ENCODE measurements at places on chromosomes 2 and 18.

DNA sequence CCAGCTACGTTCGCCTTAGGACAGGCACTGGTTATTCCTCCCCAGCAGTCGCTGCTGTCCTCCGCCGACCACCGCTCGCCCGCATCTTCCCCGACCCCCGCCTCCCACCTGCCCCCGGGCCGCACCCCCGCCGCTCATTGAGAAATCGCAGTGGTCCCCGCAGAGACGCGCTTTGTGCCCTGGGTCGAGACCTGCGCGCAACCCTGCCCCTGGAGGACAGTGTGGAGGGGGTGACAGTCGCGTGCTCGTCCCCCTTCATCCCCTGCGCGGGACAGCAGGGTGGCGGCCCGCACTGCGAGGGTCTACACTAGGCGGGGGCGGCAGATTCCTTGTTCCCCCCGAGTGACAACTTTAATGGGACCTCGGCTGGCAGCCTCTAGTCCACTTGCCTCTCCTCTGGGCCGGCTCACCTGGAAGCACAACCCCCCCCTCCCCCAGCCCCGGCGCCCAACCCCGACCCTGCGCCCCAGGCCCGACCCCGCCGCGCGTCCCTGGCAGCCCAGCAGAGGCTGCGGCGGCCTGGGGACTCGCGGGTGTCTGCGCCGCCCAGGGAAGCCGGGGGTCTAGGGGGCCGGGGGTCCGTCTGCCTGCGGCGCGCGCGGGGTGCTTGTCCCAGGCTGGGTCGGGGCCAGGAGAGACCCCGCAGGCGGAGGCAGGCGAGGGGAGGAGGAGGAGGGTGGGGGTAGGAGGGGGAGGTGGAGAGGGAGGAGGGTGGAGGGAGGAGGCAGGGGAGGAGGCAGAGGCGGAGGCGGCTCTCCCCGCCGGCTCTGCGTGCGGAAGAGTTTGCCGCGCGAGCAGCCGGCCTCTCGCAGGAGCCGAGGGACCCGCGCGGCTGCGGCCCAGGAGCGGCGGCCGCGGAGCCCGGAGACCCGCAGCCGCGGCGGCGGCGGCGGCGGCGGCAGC, at the start of gene NPAS2:
Gene NPAS2, plus strand, starts transcription at position 770 of the 903 bp plus-strand sequence. CDS start 84,616 bp downstream, outside the sequence.
- DNase-seq, result no peak

DNA sequence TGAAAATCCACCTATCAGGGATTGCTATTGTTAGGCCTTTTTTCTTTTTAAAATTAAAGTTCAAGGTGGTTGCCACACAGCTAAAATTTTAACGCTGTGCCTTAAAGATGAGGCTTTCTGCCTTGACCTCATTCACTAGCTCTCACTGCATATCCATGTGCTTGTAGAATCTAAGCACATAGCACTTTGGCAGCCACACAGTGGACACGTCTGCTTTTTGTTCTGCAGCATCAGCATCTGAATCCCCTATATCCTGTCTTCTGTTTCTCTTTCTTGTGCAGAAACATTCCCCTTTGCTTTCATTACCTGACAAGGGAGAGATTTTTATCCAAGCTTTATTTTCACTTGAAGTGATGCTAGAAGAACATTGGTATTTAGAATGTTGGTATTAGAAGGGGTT, 38.1 kb downstream of the RALB start:
- no peak for DNase-seq

DNA sequence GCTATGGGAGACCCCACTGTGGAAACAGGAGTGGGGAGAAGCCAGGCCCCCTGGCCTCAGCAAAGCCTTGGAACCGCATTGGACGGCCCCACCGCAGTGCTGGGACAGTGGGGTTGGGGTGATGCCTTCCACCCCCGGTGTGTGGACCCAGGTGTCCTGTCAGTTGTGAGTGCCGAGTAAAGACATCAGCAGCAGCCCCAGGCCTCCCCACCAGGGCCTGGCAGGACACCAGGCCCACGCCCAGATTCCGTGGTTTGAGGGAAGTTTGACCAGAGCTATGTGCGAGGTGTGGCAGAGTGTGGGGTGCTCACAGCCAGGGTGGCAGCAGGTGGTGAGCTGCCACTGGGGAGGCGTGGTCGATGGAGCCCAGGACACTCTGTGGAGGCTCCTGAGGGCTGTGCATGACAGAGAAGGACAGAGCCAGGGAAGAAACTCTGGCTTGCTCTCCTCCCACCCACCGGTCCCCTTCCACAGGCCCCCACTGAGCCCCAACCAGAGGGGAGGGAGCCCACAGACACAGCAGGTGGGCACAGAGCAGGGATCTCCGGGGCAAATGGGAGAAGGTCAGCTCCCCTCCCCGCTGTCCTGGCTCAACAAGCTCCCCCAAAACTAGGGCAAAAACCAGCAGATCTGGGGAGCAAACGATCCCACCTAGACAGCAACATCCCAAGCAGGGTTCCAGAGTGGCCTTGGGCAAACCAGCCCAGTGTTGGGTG, 69.1 kb downstream of the TWIST2 start:
- DNase-seq, result no peak

- no peak for DNase-seq
Measured at GRCh38 chr18:21489119-21489750, 111.3 kb downstream of the ESCO1 start.

GRCh38 chr2:45166229-45166890, 157.1 kb upstream of the SIX2 start:
- DNase-seq, result no peak

- DNase-seq, result no peak
Measured at GRCh38 chr2:12964904-12965539, 248.3 kb downstream of the TRIB2 start.

- DNase-seq, result no peak
Measured at GRCh38 chr2:38016219-38016618, 59.7 kb downstream of the CYP1B1 start.

DNA sequence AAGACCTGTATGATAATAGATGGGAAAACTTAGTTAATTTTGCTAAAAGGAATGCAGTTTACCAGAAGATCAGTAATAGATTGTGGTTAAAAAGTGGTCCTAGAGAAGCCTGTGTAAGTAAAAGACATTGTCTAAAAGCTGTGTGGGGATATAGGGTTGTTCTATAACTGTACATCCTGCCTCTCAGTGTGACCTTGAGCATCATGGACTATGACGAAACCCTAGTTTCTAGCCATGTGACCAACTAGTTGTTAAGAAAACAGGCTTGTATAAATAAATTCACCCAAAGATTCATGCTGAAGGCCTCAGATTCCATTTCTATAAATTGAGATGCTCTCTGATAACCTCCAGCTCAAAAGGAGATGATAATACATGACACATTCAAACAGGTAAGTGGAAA, 160.7 kb downstream of the IKZF2 start:
- DNase-seq, result no peak

GRCh38 chr2:182182436-182182835, 196.8 kb downstream of the PPP1R1C start:
- no peak for DNase-seq

DNA sequence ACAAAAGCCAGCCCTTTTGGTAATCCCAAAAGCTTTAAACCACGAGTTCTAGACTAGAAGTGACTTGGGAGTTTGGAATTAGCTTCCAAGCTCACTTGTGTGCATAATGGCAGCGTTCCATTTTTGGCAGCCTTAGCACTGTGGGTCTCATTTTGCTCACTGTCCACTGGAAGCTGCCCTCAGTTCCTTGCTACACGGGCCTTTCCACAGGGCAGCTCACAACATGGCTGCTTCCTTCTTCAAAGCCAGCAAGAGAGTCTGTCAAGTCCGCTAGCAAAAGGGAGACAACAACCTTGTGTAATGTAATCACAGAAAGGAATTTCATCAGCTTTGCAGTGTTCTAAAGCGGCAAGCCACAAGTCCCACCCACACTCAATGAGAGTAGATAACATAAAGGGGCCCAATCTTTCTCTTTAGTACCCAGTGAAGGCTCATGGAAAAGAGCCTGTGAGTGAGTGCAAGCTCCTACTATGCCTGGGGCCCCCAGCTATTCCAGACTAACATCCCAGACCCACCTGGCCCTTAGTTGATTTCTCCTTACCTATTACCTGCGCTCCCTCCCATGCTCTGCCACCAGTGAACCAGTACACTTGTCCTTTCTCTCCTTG, 239.7 kb upstream of the FBXO11 start:
- DNase-seq, result no peak

GRCh38 chr18:42574871-42575270, 540.6 kb downstream of the RIT2 start:
- no peak for DNase-seq

- DNase-seq, result no peak
Measured at GRCh38 chr2:138021154-138021553, 56.9 kb downstream of the HNMT start.
